HFFc6 (cell line): ENCODE measurements at places on chromosomes 3 and 15.

GRCh38 chr15:56248311-56248992 is 4.8 kb upstream of the RFX7 start:
- no peak for DNase-seq

DNA sequence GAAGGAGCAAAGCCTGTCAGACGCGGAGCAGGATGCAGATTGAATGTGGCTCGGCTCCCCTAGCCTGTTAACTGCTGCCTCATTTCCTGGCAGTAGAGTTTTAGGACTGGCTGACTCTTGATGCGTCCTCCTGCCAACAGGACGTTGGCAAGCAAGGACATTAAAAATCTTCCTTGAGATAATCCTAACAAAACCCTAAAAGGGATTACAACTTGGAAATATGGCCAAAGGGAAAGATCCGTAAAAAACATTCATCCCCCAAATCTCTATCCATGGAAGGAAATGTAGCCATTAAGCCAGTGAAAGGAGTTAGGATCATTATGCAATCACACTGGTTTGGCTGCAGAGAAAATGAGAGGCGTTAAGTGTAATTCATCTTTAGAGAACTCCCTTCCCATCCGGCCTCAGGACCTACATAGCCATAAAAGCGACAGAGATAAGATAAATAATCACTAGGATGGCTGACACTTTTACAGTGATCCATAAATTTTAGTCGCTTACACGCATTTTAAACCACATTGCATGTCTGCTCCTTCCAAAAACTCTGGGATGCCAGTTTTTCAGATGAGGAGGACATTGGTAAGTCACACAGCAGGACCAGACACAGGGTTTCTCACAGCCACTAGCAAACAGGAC is 44.5 kb upstream of the C3orf80 start:
- peak; percentile 84 for DNase-seq

GRCh38 chr3:188362405-188362831 is 208.5 kb downstream of the LPP start:
- DNase-seq, result peak; percentile 79

DNA sequence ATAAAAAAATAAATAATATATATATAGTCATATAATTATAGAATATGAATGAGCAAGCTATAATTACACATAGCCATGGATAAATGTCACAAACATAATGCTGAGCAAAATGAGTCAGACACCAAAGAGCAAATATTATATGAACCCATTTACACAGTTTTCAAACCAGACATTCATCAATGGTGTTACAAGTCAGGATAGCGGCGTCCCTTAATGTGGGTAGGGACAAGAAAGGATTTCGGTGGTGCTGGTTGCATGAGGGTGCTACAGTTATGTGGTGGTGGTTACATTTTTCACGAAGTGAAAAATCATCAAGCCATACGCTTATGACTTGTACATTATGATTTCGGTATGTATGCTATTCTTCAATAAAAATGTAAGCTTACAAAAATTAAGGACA is 100.5 kb downstream of the HMG20A start:
- no peak for DNase-seq

DNA sequence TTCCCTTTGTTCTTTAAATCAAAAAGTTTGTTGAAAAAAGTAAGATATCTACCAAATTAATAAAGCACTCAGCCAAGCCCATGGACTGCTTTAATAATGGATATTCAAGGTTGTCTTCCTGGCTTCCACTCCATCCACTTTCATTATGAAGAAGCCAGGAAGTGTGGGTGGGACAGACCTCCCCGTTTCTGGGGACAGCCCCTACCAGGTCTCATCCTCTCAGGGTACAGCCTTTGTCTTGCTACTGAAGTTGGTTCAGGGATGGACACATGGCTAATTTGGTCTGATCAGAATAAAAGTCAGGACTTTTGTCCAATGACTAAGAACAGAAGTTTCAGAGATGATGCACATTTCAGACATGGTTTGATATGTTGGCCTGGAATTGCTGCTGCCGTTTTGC is 32.6 kb downstream of the CCNB2 start:
- no peak for DNase-seq

DNA sequence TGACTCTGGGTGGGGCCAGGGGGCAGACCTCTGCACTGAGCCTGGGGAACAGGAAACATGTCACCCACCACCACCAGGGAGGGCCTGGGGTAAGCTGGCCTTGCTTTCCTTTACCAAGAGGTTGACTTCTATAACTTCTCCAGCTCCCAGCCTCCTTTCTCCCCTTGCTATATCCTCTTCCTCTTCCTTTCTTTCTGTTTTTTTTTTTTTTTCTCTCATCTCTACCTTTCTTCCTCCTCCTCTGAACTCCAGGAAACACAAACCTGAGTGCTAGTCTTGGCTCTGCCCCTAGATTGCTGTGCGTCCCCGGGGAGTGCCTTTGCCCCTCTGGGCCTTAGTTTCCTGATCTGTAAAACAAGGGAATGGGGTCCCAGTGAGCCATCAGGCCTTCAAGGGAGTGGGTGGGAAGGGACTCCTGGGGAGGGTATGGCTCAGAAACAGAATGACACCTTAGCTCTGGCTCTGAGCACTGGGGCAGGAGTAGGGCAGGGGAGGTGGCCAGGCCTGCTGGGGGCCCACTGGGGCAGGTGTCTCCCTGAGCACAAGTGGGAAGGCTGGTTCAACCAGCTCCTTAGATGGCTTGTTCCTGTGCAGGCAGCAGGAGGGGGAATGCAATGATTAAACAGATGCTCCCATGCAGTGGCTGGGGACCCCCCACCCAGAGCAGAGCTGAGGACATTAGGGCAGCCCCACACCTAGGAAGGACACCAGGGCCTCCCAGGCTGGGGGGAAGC is 4.3 kb downstream of the SNX33 start:
- DNase-seq, result no peak

GRCh38 chr3:168693870-168694269 is 598.1 kb upstream of the GOLIM4 start:
- no peak for DNase-seq

DNA sequence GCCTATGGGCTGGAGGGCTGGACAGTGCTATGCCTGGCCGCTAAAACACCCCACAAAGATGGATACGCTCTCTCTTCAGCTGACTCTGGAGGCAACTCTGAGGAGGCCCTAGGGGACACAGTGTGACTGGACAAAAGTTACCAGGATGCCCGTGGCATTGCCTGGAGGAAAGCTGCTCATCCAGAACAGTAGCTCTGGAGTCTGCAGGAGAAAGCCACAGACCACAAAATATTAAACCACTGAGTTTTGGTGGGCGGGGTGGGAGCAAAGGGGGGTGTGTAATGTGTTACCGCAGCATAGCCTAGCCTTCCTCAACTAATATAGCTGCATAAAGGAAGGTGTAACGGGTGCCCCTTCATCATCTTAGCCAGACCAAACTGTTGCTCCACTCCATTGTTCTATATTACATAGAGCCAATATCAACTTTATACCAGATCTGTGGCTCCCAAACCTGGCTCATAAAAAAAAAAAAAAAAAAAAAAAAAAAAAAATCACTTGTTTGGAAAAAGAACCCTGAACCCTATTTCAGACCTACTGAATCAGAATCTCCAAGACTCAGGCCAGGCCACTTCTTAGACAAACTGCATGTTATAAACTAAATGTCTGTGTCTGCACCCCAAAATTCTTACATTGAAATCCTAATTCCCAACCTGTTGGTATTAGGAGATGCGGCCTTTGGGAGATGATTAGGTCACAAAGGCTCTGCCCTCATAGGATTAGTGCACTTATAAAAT is 132.6 kb downstream of the TNIK start:
- no peak for DNase-seq
